ENCODE measurements at places on chromosomes 12 and 14.

DNA sequence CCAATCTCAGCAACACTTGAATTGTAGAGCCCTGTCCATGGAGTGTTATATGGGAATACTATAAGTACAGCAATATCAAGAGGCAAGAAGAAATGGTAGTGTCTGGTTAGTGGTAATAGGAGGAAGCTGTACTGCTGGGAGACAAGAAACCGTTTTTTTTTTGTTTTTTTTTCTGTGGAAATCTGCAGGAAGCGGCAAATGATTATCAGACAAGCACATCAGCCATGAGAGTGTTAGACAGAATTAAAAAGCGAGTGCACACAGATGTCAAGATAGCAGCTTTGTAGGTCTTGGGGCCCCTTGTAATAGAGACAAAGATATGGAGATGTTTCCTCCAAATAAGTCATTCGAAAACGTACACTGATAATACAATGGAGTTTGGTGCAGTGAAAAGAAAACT lies 6.7 kb downstream of the TESPA1 start:
- DNase-seq: no peak

- DNase-seq: peak; percentile 28
These were observed 91.9 kb downstream of the TMEM30B start for GRCh38 chr14:61188978-61189808.

DNA sequence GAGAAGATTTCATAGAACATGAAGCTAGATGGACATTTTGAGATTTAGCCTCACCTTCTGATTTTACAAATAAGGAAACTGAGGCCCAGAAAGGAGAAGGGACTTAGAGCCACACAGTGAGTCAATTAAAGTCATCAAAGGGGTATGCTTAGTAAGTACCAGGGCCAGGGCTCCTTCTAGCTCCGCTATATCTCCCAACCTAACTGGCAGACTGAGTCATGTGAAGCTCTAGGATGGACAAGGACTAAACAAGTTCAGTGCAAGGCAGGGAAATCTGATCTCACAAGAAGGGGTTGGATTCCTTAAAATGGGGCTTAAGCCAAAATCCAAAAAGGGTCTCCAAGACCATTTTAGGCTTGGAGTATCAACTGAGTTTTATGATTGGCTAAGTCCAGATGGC lies 215.8 kb downstream of the PHLDA1 start:
- DNase-seq: no peak

GRCh38 chr14:87615822-87616679 lies 376.9 kb downstream of the GALC start:
- peak; percentile 27 for DNase-seq

DNA sequence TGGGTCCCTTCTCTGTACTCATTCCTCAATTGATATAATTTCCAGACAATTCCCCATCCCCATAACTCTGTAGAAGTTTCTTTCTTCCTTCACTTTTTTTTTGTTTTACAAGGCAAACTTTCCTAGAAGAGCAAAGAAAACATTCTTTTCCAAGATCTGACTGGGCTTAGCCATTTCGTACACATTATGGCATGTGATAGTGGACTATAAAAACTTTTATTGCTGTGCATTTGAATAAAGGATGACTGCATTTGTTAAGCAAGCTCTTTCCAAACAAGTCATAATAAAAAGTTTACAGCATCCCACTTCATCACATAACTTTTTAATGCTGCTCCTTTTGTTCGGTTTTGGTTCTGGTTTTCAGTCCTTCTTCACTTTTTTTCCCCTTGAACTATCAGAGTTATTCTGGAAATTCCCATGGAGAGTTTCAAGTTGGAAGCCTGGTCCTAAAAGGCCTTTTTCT lies 231.0 kb upstream of the HMGA2 start:
- no peak for DNase-seq

DNA sequence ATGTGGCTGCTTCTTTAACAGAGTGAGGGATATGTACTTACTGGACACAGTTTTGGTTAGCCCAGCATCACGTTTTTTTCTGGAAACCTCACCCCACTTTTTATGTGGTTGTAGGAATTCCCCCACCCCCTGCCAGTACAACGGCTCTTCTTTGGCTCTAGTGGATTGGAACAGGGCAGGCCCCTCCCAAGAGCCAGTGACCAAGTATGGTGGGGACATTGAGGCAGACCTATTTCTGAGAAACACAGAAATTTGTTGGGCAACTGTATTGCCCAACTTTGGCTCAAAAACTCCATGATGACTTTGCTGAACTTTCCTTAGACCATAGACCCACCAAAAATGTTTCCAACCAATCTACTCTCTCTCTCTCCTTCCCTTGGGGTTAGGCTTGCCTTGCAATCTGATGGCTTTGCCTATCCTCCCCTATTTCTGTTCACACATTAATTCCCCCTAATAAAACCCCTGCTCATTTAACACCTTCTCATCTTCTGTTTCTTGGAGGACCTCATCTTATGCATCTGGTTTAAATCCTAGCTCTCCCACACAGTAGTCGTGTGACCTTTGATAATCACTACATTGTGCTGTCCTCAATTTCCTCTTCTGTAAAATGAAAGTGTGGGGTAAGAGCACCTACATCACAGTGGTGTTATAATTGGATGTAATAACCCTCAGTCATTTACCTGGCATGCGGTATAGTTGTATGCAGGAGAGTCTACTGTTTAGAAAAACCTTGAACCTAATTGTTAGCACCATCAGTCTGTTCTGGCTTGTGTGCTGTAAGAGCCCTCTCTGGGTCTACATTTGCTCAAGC lies 71.7 kb downstream of the IGF1 start:
- DNase-seq: peak; percentile 3

GRCh38 chr12:108610336-108610815 lies 12.5 kb upstream of the TMEM119 start:
- DNase-seq: no peak
